Fibroblast of skin of abdomen (primary cell): ENCODE measurements at places on chromosomes 2 and 18.

DNA sequence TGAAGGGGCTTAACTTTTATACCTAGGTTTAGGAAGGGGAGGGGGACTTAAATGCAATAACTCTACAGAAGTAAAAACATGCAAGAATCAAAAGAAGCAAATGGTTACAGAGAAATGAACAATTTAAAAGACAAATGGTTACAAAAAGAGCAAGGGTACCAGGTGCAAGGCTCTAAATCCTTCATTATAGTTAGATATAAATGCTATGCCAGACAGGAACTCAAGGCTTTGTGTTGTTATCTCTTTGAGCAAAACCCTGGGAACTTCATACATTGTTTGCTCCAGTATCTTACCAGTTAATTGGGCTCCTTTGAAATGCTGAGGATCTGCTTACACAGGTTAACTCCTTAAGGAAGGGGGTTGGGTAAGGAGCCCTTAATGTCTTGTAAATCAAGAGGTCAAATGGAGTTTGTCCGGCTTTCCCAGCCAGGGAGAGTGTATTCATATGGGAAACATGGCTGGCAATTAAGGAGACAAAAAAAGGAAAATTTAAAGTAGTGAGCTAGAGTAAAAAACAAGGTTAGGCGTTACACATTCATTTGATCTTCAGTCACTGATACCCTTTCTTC, 347.5 kb downstream of the CELF4 start:
- DNase-seq: no peak

DNA sequence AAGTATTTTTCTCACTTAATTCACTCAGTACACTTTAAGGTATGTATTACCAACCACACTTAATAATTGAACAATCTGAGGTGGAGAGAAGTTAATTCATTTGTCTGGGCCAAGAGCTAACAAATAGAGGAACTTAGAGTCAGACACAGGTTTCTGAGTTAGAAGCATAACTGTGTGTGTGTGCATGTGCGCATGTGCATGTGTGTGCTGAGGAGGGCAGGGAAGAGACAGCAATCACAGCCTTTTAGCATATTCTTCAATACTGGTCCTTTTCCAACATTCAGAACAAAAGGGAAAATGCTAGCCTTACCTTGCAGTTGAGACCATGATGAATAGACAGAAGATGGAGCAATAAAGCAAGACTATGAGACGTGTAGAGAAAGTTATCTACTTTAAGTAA, 136.2 kb upstream of the ATP5MC3 start:
- no peak for DNase-seq

- DNase-seq: no peak
Observed at GRCh38 chr18:14948163-14948540, 200.2 kb downstream of the ANKRD30B start.

- peak; percentile 67 for DNase-seq
Observed at GRCh38 chr2:240557808-240558207, at the start of gene ANKMY1. TSS of gene ANKMY1 (minus strand) at chr2:240557988. CDS start at chr2:240557335, 653 bp downstream.

GRCh38 chr2:165891943-165892342, 61.6 kb downstream of the TTC21B start:
- no peak for DNase-seq

- peak; percentile 46 for DNase-seq
Observed at GRCh38 chr2:26477911-26478253, at the start of gene OTOF. TSS of gene OTOF (minus strand) at chr2:26478124.

DNA sequence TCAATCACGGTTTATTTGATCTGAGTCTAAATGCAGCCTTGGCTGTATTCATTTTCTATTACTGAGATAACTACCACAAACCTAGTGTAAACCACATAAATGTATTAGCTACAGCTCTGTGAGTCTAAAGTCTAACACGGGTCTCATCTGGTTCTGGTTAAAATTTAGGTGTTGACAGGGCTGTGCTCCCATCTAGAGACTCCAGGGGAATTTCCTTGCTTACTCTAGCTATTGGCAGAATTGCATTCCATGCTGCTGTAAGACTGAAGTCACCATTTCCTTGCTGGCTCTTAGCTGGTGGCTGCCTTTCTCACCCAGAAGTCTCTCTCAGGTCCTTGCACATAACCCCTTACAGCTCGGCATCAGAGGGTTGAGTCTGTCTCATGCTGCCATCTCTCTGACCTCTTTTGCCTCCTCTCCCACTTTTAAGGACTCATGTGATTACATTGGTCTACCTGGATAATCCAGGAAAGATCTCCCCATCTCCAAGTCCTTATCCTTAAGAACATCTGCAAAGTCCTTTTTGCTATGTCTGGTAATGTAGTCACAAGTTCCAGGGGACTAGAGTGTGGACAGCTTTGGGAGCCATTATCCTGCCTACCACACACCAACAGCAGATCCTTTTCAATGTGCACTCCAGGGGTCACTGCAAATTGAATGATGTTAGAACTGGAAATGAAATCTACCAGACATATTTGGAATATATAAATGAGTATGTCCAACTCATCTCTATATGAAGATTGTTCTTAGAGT, 207.0 kb upstream of the AGAP1 start:
- DNase-seq: peak; percentile 88

DNA sequence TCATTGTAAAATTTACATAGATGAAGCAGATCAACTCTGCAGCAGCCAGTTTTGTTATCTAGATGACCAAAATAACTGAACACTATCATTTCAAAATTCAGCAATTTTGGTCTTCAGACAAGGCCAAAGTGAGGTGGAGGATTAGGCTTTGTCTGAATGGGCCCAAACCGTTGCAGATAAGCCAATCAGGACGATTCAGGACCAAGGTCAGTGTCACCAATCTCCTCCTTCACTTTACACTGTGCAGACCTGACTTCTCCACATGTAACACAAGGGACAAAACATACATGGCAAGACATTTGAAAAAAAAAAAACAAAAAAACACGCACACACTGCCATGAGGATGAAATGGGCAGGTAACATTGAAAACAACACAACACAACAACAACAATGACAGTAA, 211.2 kb downstream of the NAPG start:
- peak; percentile 13 for DNase-seq

DNA sequence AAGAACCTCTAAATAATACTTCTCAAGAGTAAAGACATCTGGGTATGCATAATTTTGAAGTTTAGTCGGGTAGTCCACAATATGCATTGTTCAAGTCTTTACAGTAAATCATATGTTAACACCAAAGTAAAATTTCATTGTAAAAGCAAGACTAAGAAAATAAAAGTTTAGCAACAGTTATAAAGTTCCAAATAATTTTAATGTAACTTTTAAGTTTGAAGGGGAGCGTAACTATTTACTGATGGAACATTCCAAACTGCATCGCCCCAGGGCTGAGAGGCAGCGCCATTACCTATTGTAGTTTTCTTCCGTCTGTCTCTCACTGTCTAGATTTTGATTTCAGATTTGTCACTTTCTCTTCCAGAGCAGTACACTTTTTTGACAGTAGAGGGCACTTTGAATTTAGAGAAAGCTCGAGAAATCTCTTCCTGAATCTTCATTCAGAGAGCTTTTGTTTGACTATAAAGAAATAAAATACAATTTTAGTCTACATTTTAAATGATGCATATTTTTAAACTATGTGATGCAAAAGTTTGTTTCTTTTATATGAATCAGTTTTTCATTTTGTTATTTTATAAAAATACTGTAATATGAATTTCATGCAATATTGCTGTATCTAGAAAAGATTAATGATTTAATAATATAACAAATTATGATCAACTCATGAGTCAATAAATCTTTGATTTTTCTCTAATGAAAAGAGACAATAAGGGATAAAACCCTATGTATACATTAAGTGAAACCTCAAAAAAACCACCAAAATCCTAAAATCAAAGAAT, 389.8 kb downstream of the FIGN start:
- peak; percentile 52 for DNase-seq

- no peak for DNase-seq
Observed at GRCh38 chr2:104049981-104050380, 803.9 kb upstream of the POU3F3 start.

GRCh38 chr18:79818631-79819030, 20.9 kb downstream of the KCNG2 start:
- DNase-seq: no peak

DNA sequence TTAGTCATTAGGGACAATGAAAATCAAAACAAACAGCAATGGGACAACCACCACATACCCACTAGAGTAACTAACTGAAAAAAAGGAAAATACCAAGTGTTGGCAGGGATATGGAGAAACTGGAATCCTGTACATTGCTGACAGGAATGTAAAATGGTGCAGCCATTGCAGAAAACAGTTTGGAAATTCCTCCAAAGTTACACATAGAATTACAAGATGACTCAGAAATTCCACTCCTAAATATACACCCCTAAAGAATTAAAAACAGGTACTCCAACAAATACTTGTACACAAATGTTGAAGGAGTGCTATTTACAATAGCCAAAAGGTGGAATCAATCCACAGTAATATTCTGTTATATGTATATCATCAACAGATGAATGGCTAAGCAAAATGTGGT, 110.9 kb downstream of the ROCK1 start:
- peak; percentile 43 for DNase-seq

DNA sequence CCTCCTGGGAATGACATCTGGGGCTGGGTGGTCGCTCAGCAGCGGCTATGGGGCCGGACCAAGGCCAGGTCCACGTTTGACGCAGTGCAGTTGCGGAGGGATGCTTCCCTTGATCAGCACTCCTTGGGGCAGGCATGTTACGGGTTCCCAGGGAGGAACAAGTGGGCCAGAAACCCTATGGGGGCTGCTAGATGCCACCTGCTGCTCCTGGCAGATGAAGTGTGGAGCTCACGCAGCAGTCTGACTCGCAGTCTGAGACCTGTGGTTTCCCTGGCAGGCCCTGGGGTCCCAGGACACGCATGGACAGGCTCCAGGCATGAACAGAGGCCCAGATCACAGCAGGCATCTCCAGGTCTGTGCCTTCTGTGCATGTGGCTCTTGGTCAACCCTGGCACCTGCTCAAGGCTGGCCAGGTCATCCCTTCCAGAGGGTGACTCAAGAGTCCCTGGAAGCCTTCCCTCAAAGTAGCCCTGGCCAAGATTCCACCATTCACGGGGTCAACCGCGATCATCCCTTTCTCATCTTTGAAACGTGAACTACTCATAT, 20.0 kb downstream of the KCNF1 start:
- no peak for DNase-seq

- DNase-seq: no peak
Observed at GRCh38 chr2:238997137-238997390, 149.2 kb downstream of the TWIST2 start.

GRCh38 chr2:42030200-42030759, 17.5 kb upstream of the PKDCC start:
- DNase-seq: no peak

DNA sequence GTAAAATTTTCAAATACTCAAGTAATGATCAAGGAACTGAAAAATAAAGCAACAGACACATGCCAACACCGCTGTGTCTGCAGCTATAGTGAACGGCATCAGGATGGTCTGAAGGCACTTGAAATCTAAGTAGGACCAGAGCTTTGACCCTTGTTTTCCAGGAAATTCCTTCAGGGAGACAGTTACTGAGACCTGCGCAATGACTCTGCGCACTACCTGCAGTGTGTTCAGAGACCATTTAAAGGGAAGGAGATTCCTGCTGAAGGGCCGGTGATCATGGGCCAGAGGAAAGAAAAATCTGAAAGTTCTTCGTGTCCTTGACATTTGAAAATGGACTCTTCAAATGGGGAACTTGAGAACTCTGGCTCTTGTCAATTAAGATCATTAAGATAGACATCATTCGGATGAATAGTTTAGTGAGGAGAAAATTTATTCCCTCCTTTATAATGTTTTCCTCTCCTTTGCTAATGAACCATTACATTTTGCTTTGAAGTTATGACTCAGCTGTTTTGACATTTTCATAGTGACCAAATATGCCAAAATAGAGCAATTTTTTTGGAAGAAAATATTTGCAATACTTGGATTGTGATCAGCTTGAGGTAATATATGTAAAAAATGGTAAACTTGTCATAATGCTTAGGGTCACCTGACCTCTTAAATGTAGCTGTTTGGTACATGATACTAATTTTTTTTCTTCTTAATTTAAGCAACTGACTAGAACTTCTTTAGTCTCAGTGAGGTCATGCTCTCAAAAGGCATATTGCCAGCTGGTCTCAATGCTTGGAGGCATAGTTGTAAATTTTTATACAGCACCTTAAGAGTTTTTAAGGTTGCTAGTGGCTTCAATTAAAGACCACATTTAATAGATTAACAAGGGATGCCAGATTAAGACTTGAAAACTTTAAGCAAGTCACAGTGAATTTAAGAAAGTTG, 329.3 kb downstream of the ARHGAP15 start:
- DNase-seq: no peak

DNA sequence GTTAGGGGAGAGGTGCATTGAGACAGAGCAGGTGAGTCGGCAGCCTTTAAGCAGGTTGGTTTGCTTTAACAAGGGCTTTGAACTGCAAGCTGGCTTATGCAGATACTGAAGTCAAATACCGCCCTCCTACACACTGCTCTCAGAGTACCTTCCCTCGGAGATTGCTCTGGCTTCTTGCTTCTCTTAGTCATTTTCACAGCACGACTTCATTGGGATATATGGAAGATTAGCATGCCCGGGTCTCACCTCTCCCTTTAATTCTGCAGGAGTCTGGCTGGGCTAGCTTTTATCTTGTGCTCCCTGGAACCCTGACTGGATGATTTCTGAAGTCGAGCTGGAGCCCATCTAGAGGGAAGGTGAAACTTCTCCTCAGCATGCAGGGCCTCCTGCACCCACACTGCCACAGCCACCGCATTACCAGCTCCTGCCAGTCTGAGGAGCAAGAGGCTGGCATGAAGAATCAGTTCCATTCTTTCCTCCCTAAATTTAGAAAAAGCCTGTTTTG, 395.5 kb upstream of the HNRNPA3 start:
- DNase-seq: no peak

GRCh38 chr18:48784656-48785055, 166.1 kb downstream of the SMAD7 start:
- DNase-seq: no peak

GRCh38 chr2:142834021-142834420, 43.4 kb upstream of the KYNU start:
- DNase-seq: peak; percentile 57

DNA sequence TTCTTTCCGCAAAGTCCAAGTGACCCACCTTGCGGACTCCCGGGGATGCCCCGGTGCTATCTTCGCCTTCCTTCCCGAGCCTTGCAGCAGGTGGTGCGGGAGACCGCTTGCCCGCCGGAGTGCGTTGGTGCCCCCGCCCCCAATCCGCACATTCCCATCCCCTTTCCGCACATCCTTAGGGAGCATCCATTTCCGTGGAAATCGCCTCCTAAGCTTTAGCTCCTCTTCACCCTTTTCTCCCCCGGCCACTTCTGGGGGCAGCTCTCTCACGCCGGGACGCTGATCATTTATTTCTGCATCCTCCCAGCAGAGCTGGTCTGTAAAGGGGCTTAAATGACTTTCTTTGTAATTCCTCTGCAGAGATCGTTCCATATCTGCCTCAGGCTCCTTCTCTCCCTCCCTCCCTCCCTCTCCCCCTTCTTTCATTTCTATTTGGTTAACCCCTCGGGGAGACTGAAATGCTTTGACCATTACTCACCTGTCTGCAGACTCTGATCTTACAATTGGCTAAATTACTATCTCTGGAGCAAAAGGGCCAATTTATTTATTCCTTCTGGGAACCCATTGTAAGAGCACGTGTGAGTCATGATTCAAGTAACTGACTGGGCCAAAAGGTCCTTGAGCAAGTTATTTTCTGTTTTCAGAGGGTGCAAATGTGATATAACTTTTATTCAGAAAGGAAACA, 1.3 kb upstream of the LYPD1 start:
- peak; percentile 93 for DNase-seq

- DNase-seq: no peak
Observed at GRCh38 chr2:71685941-71686611, 232.7 kb downstream of the DYSF start.

- DNase-seq: no peak
Observed at GRCh38 chr2:237507512-237507911, 20.5 kb downstream of the MLPH start.
